ENCODE measurements at places on chromosomes 5 and 9.

GRCh38 chr5:119255571-119256356, 100.1 kb upstream of the TNFAIP8 start:
- peak; percentile 8 for DNase-seq

GRCh38 chr9:90830977-90831376, 29.4 kb downstream of the SYK start:
- DNase-seq, result no peak

GRCh38 chr5:17406423-17406838, 91.6 kb upstream of the TAF11L2 start:
- no peak for DNase-seq

GRCh38 chr5:172437445-172438318, 16.6 kb downstream of the SH3PXD2B start:
- DNase-seq, result no peak

DNA sequence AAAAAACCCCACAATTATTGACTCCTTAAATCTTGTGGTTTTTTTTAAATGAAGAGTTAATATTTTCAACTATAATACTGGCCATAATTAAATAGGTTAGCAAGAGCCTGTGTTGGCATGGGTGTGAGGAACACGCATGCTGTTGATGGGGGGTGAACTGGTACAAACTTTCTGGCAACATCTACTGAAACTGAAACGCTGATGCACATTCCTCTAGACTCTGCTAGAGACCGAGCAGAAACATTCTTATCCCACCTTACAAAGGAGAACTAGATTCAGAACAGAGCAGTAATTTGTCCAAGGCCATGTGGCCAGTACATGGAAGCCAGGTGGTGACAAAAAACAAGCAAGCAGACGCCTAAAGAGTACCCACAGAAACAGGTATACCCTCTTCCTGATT, 2.4 kb downstream of the BICD2 start:
- DNase-seq, result no peak

DNA sequence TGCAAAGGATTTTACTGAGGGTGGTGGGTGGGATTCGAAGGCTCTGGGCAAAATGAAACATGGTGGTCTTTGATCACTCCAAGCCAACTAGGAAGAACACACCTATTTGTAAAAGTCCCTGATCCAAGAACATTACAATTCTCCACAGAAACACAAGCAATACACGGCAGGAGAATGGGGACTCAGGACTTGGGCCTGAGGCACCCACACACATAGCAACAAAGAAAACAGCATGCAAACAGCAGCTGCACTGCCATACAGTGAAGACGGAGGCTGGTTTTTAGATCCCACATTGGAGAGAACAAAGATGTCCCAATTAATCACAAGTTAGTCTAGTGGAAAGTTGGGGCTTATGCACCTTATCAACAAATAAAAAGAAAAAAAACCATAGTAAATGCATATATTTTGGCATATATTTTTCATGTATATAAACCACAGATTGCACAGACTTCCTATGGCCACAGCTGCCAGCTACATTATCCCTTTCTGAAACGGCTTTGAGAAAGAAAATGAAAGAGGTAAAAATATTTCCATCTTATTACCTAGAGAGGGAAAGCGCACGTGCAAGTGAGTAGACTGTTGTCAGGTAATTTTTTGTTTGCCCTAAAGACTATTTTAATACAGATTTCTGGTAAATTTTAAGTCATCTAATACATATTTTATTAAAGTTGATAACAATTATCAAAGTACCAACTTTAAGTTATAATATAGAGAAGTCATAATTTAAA, 410.9 kb downstream of the BNC2 start:
- no peak for DNase-seq

- no peak for DNase-seq
Measured at GRCh38 chr5:73229271-73229670, 56.3 kb downstream of the TMEM174 start.

- no peak for DNase-seq
Measured at GRCh38 chr9:107465467-107466451, 23.8 kb downstream of the KLF4 start.

DNA sequence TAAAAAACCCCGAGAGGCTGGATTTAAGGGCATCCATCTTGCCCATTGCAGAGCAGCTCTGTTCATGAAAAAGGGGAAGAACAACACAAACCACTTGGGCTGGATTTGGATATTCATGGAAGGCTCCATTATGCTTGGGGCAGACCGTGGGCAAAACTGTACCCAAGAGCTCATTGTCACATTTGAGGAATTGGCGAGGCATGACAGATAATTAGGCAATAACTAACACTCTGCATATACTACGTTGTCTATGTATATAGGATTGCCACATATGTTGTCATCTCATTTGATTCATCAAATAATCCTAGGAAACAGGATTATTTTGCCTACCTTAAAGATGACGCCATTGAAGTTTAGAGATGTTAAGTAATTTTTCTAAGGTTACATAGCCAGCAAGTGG, 255.4 kb downstream of the SMARCA2 start:
- no peak for DNase-seq

- no peak for DNase-seq
Measured at GRCh38 chr9:37969130-37969529, 65.2 kb upstream of the SLC25A51 start.

DNA sequence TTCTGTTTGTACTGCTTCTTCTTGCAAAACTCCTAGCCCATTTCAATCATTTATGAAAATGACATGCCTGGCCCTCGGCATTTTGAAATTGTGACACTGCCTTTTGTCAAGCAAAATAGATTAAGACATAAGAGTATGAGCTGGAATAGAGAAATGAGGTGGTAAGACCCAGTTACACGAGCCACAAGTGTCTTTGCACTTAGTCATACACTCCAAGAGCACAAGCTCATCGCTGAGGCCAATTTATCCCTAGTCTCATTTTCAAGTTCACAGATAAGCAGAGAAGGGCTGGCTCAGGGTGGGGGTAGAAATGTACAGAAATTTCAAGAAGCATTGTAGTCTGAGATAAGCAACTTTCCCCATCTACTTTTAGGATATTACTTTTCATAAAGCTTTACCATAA, 40.6 kb upstream of the MAP1B start:
- no peak for DNase-seq

DNA sequence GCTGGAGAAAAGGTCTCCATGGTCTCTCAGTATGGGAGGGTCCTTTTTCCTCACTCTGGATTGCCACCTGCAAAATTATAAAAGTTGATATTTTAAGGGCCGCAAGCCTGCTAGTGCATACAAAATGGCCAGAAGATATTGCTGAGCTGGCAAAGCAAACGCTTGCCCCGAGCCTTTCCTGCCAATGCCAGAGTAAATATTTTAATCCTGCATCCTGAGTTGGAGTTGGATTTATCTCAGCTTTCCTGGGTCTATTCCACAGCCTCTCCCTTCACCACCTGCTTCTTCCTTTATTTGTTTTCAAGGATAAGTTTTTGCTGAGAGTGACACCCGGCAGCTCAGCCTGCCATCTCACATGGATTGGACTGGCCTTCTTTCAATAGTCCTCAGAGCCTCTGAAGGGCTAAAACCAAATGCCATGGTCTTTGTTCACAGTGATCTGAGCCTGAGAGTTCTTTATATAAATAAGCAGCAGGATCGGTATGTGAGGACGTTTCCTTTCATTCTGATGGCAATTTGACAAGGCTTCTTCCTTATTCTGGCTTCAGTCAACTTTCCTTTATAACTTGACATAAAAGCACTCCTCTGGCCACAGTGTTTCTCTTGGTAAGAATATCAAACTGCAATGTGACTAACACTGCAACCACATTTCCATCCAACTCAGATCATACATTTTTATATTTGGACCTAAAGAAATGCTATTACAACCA, 170.1 kb downstream of the ADAMTS12 start:
- DNase-seq, result no peak
